ENCODE measurements at places on chromosomes 5 and 9.

- no peak for DNase-seq
These were observed 6.4 kb upstream of the C6 start for GRCh38 chr5:41219658-41220269.

DNA sequence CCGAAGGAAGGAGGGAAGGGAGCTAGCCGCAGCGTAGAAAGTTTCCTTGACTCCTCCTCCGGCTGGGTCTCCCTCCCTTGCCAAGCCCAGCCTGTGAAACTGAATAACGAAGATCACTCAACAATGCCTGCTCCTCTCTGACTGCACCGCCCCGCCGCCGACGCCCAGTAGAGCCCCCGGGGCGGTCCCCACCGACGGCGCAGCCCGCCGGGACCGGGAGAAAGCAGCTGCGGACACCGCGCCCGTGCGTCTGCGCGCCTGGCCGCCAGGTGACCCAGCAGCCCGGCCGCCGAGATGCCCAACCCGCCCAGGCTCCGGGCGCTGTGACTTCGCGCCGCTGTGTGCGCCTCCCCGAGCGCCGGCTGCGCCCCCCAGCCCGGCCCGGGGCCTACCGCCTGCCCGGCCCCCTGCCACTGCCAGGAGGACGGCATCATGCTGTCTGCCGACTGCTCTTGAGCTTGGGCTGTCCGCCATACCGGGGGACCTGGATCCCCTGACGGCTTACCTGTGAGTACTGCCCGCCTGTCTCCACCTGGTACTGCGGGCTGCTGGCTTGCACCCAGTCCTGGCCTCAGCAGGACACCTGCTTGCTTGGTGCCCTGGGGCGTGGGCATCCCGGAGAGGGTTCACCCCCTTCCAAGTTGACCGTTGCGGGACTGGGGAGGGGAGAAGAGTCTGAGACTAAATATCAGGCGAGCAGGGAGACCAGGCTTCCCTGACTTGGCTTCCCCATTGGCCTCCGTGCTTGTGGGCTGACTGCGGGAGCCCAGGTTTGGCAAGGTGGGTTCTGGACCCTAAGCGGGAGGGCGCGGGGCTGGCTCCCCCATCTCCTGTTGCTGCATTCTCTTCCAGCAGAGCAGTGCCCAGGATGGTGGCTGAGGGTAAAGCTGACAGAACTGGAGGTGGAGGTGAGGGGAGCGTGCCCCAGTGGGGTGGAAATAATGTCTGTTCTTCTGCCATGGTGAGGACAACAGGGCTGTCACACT is 26.2 kb upstream of the SPTLC1 start:
- peak; percentile 15 for DNase-seq

GRCh38 chr9:135925496-135926133 is 18.3 kb upstream of the CAMSAP1 start:
- DNase-seq: peak; percentile 86

- DNase-seq: no peak
These were observed 222.5 kb downstream of the NXNL2 start for GRCh38 chr9:88757406-88758010.

DNA sequence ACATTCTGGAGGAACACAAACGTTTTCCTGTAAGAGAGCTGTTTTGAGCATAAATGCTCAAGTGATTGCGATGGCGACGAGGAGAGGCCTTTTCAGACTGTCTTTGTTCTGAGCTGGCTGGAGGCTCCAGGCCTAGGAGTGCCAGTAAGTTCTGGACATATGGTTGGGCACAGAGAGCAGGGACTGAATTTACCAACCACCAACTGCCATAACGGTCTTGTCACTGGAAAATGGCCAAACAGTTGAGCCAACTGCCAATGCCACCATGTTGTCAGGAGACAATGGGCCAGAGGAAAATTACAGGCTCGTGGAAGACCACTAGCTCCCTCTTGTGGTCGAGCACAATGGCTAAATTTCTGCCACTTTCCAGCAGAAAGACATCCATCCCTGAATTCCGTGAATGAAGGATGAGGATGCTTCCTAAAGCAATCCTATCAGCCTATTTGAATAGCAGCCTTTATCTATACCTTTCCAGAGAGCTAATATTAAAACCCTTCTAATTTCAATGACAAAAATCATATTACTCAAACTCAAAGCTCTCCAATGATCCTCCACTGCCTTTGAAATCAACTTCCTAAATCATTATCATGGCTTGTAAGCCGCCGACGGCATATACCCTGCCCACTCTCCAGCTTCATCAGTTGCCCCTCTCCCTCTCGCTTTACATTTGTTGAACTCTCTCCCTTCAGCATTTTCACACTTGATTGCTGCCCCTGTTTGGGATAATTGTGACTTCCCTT is 66.9 kb upstream of the GLIS3 start:
- peak; percentile 49 for DNase-seq

- no peak for DNase-seq
These were observed 12.6 kb downstream of the LMX1B start for GRCh38 chr9:126626127-126626925.

GRCh38 chr9:116515541-116515940 is 171.6 kb upstream of the TRIM32 start:
- DNase-seq: no peak

DNA sequence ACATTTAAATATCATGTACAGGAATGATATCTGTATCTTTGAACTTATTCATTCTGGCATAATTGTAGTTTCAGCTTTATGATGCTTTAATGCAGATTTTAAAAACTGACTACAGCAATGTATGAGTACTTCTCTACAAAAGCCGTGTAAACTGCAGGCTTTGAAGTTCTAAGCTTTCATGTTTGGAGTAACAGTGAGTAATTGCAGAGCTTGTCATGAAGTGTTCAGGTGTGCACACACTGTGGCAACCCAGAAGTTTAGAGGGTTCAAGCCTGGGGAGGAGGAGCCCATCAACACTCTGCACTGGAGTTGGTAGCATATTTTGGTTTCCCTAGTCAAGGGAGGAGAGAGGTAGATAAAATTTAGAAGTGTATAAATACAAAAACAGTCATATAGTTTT is 130.9 kb downstream of the CD180 start:
- no peak for DNase-seq

GRCh38 chr5:75521195-75521594 is 9.5 kb downstream of the POLK start:
- DNase-seq: no peak

DNA sequence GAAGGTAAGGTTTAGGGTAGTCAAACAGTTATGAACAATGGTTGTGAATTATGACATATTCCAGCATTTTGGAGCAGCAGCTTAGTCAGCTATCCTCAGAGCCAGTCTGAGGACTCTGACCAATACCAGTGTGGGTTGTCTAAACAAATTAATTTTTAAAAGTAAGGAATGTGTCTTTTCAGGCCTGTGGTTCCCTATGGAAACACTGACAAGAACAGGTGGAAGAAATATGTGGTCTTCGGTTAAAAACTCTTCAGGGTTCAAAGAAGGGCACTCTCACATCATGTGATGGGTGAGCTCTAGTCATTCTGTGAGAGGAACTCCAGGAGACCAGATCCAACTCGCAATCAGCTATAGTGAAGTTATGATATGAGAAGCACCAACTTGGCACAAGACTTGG is 33.5 kb upstream of the ALDOB start:
- no peak for DNase-seq

GRCh38 chr9:121447321-121447834 is 52.3 kb downstream of the GGTA1 start:
- DNase-seq: no peak

GRCh38 chr5:31577438-31577837 is 45.3 kb downstream of the C5orf22 start:
- no peak for DNase-seq

DNA sequence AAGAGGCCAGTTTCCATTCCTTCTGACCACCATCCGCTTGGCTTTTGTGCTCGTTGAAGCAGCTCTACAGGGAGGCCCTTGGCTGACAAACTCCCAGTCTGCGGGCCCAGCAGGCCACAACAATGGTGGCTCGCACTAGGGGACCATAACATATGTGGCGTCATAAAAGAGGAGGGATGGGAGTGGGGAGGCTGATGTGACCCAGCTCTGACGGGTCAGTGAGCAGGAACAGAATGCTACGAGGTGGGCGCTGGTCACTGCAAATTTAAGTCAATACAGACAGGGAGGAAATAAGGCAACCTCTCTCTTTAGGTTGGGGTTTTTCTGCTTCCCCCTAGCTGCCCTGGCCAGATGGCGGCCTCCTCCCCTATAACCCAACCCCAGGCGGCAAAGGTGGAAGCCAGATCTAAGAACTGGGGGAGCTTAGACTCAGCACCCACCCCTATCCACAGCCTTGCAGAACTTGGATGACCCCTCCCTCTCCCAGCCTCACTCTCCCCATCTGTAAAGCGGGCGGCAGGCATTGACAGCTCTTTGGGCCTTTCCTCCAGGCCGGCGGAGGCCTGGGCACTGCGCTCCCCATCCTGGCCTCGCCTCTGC is 778 bp downstream of the FRRS1L start:
- no peak for DNase-seq

DNA sequence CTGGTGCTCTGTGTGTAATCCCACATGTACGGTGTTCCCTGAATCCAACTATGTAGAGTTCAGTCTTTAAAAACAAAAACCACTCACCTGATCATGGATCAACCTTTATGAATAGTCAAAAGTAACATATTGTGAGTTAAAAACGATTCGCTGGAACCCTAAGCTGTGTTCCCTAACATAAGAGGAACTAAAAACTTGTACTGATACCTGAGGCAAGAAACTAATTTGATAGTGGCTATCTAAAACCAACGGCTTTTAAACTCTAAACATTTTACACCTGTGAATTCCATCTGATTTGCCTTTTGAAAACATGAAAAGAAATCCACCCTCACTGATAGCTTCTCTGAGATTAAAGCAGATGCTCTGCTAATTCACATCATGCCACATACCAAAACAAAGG is 101.5 kb downstream of the DEPDC1B start:
- DNase-seq: no peak

DNA sequence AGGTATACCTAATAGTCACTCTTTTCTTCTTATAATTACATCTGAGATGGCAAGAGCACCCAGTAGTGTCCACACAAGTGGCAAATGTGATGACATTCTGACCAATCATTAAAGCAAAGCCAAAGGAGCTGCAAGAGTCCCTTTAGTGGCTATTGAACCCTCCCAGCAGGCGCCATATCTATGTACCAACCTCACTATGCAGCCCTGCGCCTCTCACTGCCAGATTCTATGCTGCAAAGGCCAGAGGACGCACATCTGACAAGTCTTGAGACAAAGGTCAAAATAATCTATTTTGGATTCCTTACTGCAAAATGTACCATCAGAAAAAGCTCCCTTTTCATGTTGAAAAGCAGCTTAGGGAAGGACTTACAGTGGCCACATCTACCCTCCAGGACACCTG is 47.0 kb downstream of the EPB41L4B start:
- DNase-seq: no peak

DNA sequence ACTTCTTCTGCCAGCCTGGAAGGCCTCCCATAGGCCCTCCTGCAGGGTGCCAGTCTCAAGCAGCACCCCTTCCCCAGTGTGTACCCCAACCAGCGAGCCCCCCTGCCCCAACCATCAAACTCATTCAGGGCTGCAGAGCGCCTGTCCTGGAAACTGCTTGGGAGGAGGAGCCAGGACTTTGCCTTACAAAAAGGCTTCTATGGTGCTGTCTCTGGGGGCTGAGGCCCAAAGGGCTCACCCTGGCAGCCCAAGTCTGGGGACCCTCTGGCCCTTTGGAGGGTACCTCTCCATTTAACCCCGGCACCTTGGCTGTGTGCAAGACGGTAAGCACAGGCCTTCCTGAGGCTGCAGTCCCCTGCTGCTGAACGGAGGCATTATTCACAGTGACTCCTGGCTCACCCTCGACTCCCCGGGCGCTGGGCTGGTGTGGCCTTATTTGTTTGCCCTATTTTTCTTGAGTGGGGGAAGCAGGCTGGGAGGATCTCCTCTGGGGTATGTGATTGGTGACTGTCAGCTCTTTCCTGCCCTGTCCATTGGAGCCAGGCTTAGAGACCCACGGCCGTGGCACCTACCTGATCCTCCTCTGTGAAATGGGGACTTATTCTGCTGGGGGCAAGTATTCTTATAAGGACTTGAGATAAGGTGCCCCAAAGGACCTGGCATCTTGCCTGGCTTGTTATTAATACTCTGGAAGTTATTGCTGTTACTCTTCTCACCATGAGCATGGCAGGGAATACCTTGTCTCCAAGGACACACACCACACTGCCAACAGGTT is 5.8 kb downstream of the LMX1B start:
- DNase-seq: no peak

- DNase-seq: no peak
These were observed 191.0 kb downstream of the CACNA1B start for GRCh38 chr9:138068601-138069035.

DNA sequence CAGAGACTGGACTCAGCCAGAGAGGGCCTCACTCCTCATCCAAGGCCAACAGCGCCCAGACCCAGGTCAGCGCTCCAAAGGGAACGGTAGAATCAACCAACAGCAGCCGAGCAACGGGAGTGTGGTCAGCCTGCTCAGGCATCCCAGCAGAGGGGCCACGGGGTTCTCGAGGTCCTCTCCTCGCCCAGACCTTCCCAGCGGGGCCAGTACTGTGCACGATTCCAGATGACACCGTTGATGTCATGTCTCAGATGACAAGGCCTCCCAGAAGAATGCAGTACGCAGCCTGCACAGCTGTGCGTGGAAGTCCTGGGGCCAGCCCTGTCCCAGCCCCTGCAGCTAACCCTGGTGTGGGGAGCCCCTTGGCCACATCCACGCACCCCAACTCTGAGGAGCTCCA is 141.0 kb upstream of the PPP1R26 start:
- DNase-seq: no peak

- no peak for DNase-seq
These were observed 55.9 kb downstream of the TMC1 start for GRCh38 chr9:72577212-72577753.

GRCh38 chr5:78895616-78896015 is 89.5 kb downstream of the ARSB start:
- no peak for DNase-seq

- DNase-seq: no peak
These were observed 15.6 kb downstream of the TICAM2 start for GRCh38 chr5:115586525-115587146.

- no peak for DNase-seq
These were observed 48.6 kb upstream of the ZSWIM6 start for GRCh38 chr5:61283471-61283870.

DNA sequence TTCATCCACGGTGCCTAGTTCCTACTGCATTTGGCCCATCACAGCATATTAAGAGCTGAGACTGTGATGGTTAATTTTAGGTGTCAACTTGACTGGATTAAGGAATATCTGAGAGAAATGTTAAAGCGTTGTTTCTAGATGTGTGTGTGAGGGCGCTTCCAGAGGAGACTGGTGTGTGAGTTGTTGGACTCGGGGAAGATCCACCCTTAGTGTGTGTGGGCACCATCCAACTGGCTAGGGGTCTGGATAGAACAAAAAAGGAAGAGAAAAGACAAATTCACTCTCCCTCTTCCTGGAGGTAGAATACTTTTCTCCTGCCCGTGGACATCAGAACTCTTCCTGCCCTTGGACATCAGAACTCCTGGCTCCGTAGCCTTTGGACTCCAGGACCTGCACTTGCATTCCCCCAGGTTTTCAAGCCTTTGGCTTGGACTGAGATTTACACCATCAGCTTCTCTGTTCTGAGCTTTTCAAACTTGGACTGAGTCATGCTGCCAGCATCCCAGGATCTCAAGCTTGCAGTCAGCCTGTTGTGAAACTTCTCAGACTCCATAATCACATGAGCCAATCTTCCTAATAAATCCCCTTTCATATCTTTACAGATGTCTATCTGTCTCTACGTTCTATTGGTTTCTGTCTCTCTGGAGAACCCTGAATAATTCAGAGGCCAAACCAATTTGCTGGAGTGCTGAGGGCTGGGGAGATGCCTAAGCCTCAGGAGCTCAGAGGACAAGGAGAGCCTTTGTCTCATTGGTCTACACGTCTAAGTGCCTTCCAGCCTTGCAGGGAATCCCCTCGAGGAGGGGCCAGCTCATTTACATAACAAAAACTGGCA is 164.5 kb downstream of the DCP2 start:
- no peak for DNase-seq
